ENCODE measurements at places on chromosomes 1 and 21.

GRCh38 chr1:50704126-50704525, 255.9 kb downstream of the FAF1 start:
- DNase-seq = peak; percentile 8

GRCh38 chr1:77978293-77978968, 441 bp downstream of the FUBP1 start:
- DNase-seq = peak; percentile 16

DNA sequence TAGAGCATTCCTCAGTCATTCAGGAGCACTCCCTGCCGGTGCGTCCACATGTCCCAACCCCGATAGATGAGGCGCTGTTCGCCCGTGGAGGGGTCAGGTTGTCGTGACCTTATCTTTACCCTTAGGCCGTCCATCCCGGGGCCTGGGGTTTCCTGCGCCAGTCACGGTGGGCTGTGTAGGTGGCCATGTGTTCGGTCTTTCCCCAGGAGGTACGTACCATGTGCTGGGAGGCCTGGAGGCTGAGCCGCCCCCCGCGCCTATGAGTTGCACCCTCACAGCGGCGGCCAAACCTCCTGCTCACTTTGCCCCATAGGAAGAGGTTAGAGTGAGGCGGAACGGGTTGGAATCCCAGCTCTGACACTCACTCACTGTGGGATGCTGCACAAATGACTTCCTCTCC, 35.3 kb downstream of the UMODL1 start:
- DNase-seq = no peak

DNA sequence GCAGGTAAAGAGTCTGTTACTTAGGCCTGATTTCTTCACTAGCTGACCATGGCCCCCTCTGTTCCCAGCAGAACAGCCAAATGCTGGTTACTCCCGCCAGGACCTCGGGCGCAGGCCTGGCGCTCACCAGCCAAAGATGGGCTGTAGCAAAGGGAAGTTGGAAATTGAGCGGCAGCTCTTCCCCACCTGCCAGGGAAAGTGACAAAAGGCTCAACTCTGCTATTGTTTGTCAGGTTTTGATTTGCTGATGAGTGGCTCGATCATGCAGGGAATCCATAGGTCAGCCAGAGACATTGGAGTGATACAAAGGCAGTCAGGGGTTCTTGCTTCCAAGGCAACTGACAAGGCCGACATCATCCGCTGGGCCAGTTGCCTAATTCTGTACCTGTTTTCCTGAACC, 120.1 kb downstream of the ASTN1 start:
- DNase-seq = no peak

DNA sequence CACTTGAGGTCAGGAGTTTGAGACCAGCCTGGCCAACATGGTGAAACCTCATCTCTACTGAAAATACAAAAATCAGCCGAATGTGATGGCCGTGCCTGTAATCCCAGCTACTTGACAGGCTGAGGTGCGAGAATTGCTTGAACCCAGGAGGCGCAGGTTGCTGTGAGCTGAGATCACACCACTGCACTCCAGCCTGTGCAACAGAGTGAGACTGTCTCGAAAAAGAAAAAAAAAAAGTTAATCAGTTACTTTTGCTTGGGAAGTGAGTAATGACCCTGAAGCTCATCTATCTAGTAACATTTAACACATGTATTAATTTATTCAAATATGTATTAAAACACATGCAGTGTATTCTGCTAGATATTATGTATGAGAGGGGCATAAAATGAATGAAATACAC, 49.4 kb downstream of the ZNF326 start:
- no peak for DNase-seq

GRCh38 chr1:6083801-6084446, 38.2 kb downstream of the KCNAB2 start:
- DNase-seq = no peak

DNA sequence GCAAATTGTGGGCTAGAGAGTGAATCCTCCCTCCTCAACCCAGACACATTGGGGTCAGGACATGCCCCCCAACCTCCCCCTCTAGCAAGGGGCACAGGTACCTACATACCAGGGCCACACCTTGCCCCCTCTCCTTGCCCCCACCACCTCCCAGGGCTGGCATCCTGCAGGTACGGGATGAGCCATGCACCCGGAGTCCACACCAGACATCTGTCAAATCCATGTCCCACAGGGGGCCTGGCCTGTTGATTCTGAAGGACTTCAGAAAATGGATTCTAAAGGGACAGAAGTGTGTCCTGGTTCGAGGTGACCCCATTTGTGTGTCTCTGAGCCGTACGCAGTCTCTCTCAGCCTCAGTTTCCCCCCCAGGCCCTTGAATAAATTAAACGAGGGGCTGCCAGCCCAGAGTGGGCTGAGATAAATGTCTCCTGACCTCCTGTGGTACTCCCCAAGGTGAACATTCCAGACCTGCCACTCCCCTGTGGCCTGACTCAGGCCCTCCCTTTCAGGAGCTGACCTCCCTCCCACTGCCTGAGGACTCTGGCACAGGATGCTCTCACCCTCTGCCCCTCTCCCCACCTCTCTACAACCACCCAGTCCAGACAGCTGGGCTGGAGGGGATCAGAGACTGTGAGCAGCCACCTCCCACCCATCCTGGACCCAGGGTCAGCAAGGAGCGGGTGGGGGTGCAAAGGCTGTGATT, 94.5 kb downstream of the EPHB2 start:
- no peak for DNase-seq

GRCh38 chr1:226609836-226610455, 61.4 kb downstream of the STUM start:
- no peak for DNase-seq

GRCh38 chr1:239386453-239387303, at the start of gene CHRM3:
Gene CHRM3 (plus strand): TSS chr1:239386568. CDS start chr1:239907452, 520,884 bp downstream.
- DNase-seq = peak; percentile 58

- no peak for DNase-seq
These were observed 89.9 kb upstream of the CXADR start for GRCh38 chr21:17422931-17423330.

GRCh38 chr1:36492491-36492890, 9.8 kb upstream of the CSF3R start:
- no peak for DNase-seq

DNA sequence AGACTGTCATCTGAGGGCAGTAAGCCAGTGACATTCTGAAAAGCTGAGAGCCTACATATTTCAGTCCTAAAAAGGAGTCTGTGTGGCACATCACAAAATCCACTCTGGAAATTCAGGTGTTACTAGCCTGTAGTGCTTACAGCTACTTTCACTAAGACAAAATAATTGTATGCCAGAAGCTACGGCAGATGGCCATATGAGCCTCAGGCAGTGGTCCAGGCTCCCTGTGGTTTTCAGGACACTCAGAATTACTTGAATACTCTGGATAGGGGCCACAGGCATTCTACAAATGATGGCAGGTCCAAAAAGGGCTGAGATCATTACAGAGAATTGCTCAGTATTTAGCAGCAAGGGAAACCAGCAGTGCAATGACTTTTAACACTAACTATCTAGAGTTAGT, 527.1 kb downstream of the MRPL39 start:
- DNase-seq = no peak

DNA sequence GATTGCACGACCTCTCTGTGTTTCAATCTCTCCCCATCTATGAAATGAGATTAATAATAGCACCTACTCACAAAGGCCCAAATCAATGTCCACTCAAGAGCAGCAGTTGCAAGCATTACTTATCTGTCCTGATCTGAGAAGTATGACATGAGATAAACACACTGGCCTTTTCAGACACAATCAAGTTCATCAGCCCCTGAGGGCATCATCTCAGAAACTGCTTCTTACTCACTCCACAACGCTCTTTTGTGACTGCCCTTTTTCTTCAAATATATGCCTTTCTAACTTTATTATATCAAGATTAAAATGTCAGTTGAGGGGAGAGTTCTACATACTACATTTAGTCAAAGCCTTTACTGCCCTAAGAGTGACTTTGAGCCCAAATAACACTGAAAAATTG, 371.9 kb upstream of the SPAG17 start:
- no peak for DNase-seq

DNA sequence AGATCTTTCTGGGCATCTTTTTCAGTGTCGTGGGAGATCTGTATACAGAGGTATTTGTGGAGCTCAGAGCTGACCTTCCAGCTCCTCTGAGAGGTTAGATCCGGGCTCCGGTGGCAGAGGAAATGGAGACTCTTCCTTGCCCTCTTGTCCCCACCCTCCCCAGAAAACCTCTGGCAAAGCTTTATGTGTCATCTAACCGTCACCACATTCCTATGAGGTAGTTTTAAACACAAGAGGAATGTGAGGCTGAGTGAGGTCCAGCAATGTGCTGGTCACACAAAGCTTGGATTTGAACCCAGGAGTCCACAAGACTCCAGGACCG, 1.2 kb downstream of the CD160 start:
- peak; percentile 67 for DNase-seq

- no peak for DNase-seq
These were observed 85.7 kb upstream of the COL11A1 start for GRCh38 chr1:103194060-103194459.

DNA sequence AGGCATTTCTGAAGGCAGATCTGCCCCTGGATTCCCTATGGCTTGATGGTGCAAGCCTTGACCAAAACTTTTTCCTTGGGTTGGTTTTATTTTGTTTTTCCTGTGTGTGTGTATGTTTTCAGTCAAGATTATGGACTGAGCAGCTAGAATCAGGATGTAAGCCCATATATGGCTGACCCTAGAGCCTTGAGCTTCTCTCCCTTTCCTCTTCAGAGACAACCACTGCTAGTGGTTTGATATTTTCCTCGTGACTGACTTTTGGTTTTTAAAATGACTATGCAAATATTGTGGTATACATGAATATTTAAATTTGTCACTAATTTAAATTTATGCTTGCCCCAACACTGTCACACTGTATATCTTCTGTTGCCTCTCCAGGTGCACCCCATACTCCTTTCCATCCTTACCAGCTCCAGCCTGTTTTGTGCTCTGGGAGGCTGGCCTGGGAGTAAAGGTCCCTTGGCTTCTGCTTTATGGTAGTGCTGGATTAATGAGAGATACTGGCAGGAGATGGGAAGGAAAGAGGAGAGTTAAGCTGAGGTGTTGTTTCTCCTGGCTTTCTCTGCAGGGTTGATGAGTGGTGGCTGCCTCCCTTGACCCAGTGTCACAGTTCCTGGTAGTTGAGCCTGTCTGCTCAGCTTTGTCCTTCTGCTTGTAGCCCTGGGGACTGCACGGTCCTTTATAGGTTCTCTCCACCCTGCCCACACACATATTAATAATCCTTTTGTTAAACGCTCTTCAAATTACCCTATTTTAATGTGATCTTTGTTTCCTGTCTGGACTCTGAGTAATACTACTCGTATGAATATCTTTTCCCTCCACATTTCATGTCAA, 44.4 kb downstream of the RWDD3 start:
- no peak for DNase-seq

DNA sequence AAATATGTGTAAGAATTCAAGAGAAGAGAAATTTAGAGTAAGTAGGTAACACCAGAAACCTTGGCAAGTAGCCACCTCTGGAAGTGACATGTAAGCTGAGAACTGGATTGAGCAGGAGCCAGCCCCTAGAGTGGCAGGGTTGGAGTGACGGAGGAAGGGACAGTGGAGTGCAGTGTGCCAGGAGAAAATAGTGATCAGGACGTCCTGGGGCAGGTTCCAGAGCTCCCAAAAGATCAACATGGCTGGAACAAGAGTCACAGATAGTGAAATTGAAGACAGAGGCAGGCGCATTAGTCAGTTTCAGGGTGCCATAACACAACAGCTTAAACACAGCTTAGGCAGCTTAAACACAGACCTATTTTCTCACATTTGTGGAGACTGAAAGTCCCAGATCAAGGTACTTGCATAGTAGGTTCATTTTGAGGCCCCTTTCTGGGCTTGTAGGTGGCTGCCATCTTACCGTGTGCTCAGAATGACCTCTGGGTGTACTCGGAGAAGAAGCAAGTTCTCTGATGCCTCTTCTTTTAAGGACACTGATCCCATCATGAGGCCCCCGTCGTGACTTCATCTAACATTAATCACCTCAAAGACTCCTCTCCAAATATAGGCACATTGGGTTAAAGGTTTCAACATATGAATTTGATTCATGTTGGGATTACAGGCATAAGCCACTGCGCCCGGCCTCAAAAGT, 37.2 kb downstream of the GNPAT start:
- no peak for DNase-seq

- DNase-seq = no peak
These were observed 837 bp downstream of the NDUFS5 start for GRCh38 chr1:39026866-39027507.

- DNase-seq = no peak
These were observed 356.0 kb downstream of the KCNH1 start for GRCh38 chr1:210777914-210778313.

DNA sequence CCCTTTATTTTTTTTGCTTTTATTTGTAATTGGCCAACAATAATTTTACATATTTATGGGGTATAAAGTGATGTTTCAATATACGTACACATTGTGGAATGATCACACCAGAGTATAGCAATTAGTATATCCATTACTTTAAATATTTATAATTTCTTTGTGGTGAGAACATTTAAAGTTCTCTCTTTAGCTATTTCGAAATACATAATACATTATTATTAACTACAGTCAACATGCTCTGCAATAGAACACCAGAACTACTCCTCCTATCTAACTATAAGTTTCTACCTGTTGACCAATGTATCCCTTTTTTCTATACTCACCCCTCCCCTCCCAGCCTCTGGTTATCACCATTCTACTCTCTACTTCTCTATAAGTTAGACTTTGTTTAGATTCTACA, 77.4 kb downstream of the SCMH1 start:
- no peak for DNase-seq

GRCh38 chr1:178057141-178057765, 36.7 kb upstream of the RASAL2 start:
- no peak for DNase-seq

DNA sequence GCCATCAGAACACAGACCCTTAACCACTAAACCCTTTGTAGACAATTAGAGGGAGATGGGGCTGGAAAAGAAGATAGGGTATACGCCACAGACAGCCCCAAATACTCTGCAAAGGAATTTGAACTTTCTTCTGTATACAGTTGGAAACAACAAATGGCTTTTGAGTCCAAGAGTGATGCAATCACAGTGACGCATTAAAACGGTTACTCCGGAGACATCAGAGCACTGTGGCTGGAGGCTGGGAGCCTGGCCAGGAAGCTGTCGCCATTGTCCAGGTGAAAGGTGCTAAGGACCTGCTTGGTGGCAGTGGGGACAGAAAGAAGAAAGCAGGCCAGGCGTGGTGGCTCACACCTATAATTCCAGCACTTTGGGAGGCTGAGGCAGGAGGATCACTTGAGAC, 4.2 kb downstream of the FLAD1 start:
- no peak for DNase-seq

GRCh38 chr1:209624558-209625549, 27.4 kb downstream of the LAMB3 start:
- peak; percentile 27 for DNase-seq

DNA sequence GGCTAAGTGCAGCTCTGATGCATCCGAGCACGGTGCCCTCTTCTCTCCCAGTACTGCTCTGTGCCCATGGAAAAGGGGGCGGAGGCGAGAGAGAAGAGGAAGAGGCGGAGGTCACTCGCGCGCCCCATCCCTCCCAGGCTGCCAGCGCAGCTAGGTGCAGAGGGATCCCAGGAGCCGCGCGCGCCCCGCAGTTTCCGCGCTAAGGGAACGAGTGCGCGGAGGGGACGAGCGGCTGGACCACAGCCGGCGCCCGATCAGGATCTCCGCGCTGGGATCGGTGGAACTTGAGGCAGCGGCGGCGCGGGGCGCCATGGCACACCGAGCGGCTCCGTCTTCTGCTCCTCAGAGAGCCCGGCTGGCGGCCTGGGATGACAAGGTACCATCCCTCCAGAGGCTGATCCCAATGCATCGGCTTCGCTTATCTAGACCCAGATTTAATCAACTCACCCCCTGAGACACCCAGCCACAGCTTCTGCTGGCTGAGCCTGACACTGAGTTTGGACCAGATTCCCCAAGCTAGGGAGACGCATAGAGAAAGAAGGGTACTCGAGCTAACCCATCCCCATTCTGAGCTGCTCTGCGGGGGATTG, at the start of gene PTGFR:
Gene PTGFR (plus strand): TSS at position 114 of the 590 bp plus-strand sequence. CDS start 1,770 bp downstream, outside the sequence.
- DNase-seq = peak; percentile 41

- no peak for DNase-seq
These were observed 73.3 kb downstream of the ACBD6 start for GRCh38 chr1:180428782-180429695.
